ENCODE measurements at places on chromosomes 7 and 10.

DNA sequence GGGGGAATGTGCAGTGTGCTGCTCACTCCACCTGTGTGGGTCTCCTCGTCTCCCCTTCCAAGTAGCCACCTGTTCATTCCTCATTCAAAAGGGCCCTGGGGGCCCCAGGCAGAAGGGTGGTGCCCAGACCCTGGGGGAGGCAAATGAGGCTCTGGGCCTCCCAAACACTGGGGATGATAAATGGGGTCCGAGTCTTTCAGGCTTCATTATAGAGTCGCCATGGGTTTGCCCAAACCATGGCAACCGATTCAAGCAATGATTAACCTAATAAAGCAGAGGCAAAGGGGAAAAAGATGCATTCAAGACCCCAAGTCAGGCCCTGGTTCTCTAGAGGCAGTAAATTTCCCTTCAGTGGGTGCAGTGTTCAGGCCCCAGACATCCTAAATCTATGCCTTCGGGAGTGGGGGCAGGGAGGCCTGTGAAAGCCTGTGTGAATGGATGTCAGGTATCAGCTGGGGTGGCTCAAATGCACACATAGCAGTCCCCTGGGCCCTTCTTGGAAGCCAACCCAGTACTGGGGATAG is 10.4 kb downstream of the NEUROG3 start:
- DNase-seq, result no peak

GRCh38 chr7:96388620-96389383 is 66.9 kb upstream of the SLC25A13 start:
- DNase-seq, result no peak

- DNase-seq, result no peak
Observed at GRCh38 chr10:78963074-78964034, 105.4 kb upstream of the ZMIZ1 start.

GRCh38 chr10:116182426-116182825 is 90.6 kb downstream of the GFRA1 start:
- DNase-seq, result no peak

- DNase-seq, result peak; percentile 15
Observed at GRCh38 chr7:116802746-116803152, 59.6 kb upstream of the CAPZA2 start.

GRCh38 chr7:100200693-100201092 is 19.1 kb upstream of the PVRIG start:
- DNase-seq, result no peak

DNA sequence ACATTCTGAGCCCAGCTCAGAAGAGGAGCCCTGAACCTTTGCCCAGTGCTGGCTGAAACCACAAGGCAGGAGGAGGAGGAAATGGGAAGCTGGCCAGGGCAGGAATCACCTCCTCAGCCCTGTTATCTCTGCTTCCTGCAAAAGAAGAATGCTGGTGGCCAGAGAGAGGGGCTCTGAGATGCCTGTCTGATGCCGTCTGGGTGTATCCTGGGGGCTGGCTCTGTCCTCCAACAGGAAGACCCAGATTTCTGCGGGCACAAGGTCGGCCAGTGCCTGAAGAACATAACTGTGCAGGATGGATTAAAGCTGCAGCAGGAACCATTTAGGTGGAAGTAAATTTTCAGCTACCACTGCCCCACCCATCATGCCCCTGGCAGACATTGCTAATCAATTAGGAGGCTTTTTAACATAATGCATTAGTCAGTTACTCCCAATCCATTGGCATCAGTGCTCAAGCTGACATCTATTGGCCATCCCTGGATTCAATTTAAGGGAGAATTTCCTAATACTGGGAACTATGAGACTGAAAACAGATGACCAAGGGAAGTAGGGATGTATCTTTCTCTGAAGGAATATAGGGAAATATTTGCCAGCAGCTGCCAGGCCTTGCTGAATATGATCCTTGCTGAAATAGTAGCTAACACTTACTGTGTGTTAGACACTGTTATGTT is 67.7 kb downstream of the COL13A1 start:
- DNase-seq, result no peak

- DNase-seq, result no peak
Observed at GRCh38 chr7:24972991-24973390, 7.0 kb downstream of the OSBPL3 start.

- no peak for DNase-seq
Observed at GRCh38 chr7:72465521-72465920, 53.4 kb upstream of the CALN1 start.

DNA sequence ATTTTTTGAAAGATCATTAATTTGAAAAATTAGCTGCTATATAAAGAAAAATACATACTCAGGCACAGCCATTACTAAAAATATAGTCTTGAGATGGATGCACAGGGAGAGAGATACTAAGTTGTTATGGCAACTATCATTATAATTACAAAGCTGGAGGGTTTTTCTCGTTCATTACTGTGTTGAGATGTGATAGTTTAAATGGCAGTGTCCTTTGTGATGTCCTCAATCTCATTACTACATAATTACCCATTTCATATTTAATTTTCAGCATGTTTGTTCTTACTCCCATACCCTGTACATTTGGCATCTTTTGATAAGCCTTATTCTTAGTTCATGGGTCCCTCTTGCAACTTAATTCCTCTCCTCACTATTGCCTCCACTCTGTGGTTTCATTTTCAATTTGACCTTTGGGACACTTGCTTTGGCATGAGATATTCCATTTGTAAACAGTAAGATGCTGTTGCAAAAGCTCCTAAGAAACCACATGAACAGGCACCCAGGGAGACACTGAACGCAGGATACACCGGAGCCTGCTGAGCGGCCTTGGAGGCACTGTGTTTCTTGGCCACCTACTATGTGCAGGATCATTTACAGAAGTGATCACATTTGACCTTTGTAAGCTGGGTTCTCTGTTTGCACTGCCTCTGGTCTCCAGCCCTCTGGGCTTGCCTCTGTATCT is 4.8 kb upstream of the CPXM2 start:
- DNase-seq, result no peak

DNA sequence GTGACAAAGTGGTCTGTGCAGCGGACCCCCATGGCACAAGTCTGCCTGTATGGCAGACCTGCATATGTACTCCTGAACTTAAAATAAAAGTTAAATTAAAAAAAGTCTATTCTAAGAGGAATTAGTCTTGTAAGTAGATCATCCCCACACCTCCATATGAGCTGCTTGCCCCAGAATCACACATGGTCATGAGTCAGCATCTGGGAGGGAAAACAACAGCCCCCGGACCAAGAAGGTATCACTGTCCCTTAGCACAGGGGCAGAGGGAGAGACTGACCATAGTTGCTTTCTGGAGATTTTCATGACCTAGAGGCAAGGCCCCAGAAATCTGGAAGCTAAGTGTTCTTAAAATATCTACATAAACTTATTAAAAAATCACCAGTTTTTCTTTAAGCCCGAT is 86.6 kb upstream of the PDK4 start:
- no peak for DNase-seq

- DNase-seq, result no peak
Observed at GRCh38 chr7:30838008-30838407, 66.8 kb downstream of the MINDY4 start.

GRCh38 chr7:43385856-43386255 is 197.1 kb upstream of the STK17A start:
- no peak for DNase-seq

- no peak for DNase-seq
Observed at GRCh38 chr10:98673171-98673782, 226.5 kb upstream of the HPS1 start.

DNA sequence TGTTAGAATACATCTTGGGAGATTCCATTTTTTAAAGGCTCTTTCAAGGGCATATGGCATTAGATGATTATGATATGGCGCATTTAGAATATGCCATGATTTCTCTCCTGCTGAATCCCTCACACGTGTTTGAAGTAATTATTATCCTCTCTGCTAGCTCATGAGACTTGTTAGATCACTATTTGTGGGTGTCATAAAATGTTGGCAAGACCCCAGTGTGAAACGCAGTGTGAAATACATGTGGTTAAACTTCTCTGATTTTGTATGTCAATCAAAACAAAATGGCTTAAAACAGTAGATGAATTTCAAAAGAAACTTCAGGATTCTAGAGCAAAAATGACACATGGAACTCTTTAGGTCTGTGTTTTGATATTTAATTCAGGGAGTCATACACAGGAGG is 560.8 kb downstream of the AUTS2 start:
- no peak for DNase-seq

GRCh38 chr10:50622706-50623662 is 772 bp downstream of the SGMS1 start:
- peak; percentile 46 for DNase-seq

GRCh38 chr10:7618461-7618860 is 48.3 kb downstream of the ITIH5 start:
- no peak for DNase-seq

- no peak for DNase-seq
Observed at GRCh38 chr10:69577268-69578232, 4.3 kb upstream of the NEUROG3 start.

DNA sequence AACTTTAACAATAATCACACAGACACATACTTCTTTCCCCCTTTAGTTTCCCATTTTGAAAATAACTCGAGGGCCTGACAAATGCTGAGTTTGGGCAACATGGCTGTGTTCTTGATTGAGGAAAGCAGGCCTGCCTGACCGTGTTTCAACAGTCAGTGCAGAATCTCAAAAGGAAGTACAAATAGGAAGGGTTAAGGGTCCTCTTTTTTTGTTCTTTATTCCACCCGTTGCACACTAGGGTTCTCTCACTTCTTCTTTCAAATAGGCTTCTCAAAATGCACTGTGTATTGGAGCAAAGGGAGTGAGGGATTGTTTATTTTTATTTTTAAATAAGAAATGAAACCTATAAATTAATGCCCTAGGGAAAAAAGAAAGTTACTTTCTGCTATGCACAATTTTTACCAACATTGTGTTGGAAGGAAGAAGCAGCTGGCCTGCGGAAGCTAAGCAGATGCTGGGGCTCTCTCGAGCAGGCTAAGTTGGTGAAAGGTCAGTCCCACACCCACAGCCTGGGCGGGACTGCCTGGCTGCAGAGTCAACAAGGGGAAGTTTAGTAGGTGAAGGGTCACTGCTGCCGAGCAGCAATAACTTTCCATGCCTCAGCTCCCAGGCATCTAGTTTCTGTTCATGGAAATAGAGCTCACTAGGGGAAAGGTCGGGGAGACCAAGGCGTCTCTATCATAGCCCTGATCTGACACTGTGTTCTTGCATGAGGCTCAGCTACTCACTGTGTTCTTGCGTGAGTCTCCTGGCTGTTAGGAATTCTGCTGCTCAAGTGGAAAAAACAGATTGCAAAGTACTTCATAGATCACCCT is 12.2 kb upstream of the PDK4 start:
- no peak for DNase-seq

GRCh38 chr7:117237646-117238045 is 85.2 kb downstream of the WNT2 start:
- no peak for DNase-seq

DNA sequence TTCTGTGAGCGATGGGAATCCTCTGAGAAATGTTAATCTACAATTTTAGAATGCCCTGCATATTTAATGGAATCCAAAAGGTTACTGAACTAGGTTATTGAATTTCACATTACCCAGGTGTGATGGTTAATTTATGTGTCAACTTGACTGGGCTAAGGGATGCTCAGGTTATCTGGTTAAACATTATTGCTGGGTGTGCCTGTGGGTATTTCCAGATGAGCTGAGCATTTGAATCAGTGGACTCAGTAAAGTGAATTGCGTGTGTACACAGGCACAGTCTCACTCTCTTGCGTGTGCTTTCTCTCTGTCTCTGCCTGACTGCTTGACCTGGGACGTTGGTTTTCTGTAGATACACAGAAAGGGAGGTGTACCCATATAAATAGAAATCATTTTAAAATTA is 21.7 kb downstream of the RNF32 start:
- no peak for DNase-seq

GRCh38 chr7:48312151-48312550 is 140.9 kb downstream of the ABCA13 start:
- no peak for DNase-seq

DNA sequence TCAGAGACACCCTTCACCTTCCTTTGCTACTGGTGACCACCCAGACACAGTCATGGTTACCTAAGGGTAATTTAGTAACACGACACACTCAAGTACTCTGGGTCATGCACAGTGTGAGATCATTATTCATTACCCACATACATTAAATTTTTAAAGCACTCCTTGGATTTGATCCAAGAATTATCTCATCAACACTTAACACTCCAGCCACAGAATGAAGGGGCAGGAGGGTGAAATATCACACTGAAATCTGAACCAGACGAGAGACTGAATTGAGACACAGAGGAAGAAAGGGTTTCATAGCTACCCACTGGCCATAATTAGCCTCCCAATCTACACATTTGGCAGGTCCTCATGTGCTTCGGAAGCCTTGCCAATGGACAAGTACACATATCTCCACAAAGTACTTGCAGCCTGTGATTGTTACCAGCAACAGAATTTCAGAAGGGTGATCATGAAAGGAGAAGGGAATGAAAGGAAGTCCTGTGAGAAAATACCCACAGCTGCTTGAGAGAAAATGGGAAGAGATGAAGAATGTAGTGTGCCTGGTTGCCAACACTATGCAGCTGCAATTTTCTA is 189.3 kb downstream of the POLR1F start:
- no peak for DNase-seq

DNA sequence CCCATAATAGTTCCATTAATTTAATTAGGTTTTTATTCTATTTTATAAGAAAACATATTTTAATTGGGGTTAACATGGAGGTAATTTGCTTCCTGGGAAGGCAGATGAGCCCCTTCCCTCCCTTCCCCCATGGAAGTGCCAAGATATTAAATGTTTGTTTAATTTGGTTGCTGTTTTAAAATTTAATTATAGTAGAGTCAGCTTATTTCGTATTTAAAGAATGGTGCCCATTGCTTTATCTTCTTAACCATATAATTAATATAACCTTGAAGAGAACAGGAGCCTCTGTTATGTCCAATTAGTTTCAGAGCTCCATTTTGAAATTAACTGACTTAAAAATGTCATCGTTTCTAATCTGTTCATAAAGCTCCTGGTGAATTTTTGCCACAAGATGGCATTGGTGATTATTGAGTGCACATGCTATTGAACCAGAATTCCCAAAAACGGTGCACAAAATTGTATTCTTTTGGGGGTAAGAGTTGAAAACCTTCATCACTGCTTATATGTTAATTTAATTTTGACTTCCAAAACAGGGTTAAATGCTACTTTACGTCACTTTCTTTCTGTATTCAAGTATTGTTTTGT is 26.0 kb downstream of the KLHDC10 start:
- DNase-seq, result no peak

DNA sequence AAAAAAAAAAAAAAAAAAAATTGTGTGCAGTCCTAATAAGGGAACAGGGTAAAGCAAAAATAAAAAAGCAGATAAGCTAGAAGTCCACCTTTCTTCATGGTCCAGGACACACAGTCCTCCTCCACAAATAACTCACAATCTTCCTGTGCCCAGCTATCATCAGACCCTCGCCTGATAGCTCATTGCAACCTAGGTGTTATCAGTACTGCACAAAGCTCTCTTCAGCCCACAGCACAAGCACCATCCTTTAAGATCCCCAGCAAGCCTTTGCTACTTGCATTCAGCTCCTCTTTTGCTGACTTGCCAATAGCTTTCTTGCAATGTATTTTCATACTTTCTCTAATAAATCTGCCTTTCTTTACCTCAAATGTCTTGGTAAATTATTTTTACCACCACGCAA is 5.0 kb downstream of the NDUFA5 start:
- no peak for DNase-seq

- no peak for DNase-seq
Observed at GRCh38 chr10:45374350-45375052, 485 bp downstream of the ALOX5 start.

Measured in GM12891 (cell line).